Mesenteric fat pad (tissue), 1 donor: ENCODE measurements at places on chromosomes 3 and 15. TPM values are rescaled to one million over a fixed set of nuclear protein-coding genes. Genes with fewer than 3 reads are reported as not detected.

GRCh38 chr3:191531434-191531972 lies 70.5 kb downstream of the PYDC2 start:
- no peak for DNase-seq

ROBO2 gene
- 1.8 TPM for total RNA-seq

KLHL24 gene
- 28.9 TPM for total RNA-seq

GRCh38 chr3:25339225-25339624 lies 88.8 kb upstream of the RARB start:
- no peak for DNase-seq

DNA sequence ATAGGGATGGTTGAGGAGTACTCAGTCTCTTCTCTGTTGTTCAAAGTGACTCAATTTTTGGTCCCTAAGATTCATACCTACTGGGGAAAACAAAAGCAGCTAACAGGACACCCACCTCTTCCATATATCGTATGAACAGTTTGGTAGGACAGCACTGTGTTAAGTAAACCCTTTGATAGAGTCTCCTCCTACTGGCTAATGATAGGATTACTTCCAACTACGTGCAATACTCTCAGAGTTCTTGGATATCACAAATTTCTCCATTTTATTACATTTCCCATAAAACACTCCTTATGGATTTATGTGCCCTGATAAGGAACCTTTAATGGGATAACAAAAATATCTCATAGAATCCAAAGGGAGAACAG lies 200.2 kb upstream of the GOLGA6L4 start:
- no peak for DNase-seq

GRCh38 chr3:111999484-112000324 lies 982 bp downstream of the TAGLN3 start:
- no peak for DNase-seq
